ENCODE measurements at places on chromosomes 16 and 17.

DNA sequence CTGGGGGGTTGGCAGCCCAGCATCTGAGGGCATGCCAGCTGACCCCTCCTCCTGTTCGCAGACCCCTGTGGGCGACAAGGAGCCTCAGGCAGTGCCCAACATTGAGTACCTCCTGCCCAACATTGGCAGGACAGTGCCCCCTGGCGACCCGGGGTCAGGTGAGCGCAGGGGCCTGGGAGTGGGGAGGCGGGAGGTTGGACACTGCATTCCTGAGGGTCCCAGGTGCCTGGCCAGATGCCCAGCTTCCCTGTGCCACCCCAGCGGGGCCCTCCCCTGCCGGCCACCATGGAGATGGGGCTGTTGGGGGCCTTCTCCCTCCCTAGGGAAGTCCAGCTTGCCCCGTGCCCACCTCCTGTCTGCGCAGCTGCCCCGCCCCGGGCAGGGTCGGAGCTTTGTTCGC lies 70.1 kb downstream of the ARHGAP23 start:
- no peak for DNase-seq

- DNase-seq = no peak
These were observed 943 bp downstream of the CNTROB start for GRCh38 chr17:7932949-7933348.

- DNase-seq = no peak
These were observed 146.5 kb upstream of the PLCG2 start for GRCh38 chr16:81632392-81633146.

DNA sequence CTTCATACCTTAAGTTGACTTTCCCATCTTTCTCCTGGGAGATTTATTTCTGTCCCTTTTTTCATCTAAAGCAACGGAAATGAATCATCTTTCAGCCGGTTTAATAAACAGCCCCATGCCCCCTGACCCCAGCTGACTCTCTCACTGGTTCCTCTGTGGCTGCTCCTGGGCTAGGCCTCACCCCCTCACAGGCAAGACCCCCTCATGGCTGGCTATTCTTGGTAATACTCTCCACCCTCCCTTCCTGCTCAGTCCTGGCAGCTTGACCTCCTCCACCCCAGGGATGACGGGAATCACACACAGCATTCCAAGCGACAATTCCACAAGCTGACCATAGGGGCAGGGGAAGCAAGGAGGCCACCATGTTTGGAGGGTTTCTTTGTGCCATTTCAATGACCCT lies 1.5 kb upstream of the ADAP2 start:
- no peak for DNase-seq

DNA sequence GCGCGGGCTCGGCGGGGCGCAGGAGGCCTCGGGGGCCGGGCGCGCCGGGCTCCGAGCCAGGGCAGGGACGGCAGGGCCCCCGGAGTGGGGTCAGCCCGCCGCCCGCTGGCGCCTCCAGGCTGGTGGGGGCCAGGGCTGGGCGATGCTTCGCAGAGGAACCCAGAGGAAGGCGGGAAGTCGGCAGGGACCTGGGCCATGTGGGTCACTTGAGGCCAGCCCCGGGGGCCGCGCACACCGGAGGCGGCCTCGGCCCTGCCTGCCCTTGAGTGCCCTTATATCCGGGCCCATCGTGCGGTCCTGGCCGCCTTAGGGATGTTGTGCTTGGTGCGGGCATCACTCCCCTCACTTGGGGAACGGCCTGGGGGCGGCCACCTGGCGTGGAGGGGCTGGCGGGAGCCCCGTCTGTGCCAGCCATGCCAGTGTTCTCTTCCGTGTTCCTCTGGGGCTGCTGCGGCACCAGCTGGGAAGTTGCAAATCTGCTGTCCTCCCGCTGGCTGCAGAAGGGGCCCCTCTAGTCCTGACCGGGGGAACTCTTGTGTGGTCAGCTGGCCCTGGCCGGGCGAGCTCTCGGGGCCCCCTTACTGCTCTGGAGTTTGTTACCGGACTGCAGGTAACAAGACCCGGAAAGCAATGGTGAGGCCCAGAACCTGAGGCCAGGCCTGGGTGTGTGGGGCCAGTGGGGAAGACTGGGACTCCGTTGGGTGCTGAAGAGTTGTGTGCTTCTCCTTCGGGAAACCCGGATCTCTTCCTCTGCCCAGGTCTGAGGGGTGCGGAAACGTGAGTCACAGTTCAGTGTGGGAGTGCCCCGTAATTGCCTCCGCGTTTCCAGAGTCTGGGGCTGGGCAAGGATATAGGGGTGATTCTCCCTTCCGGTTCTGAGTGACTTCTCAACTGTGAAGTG lies 849 bp downstream of the CAPN15 start:
- DNase-seq = no peak

GRCh38 chr16:78325468-78326352 lies 226.3 kb downstream of the WWOX start:
- peak; percentile 54 for DNase-seq

DNA sequence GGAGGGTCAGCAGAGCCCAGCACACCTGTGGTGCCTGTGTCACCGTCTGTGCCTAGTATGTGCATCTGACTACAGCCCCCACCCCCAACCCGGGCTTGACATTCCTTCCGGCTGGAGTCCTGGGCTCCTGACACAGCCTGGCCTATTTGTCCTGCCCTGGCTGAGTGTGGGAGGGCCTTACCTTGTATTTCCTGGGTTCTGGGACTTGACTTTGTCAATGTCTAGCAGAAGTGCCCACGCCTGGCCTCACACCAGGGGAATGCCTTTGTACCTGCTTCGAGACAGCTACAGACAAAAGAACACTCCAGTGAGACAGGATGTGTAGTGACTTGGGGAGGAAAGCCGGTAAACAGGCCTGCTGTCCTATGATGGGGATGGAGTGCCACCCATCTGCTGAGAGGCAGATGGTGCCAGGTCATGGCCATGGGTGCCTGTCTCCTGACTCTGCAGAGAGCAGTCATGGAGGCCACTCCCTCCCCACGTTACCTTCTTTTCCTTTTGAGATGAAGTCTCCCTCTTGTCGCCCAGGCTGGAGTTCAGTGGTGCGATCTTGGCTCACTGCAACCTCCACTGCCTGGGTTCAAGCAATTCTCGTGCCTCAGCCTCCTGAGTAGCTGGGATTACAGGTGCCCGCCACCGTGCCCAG lies 42.8 kb downstream of the TNFRSF13B start:
- DNase-seq = no peak

DNA sequence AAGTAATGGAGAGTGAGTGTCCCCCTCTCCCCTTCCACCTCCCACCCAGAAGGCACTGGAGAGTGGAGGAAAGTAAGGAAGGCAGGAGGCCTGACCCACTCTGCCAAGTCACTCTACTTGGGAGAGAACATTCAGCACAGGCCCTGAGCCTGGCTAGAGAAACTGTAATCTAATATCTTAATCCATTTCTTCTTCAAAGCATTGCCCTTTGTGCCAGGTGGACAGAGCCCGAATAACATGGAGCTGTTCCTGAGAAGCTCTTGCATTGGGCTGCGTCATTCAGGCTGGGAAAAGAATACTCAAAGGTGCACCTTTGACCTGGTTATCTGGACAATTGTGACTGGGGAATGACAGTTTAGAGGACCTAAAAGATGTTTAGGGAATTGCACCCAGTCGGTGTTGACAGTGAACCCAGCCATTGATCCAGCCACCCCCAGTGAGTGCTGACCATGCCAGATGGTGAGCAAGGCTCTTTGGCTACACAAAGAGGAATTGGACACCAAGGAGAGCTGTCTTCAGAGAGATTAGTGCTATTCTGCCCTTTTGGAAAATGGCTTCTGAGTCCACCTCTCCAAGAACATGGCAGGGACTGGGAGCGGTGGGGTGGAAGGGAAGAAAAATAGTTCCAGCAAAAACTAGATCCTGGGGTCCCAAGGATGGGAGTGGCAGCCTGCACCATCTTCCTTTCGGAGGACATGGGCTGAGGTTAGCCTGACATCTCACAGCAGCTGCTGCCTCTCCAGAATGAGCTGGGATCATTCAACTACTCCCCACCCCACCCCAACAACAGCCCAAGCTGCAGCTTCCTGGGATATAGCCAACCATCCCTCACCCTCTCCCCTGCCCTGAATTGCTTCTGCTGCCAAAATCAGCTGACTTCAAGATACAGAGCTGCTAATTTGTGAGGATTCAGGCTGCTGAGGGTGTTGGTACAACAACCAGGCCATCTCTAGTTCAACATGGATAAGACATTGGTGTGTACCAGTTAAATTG lies 11.6 kb upstream of the NOG start:
- DNase-seq = no peak

GRCh38 chr17:42814633-42815399 lies 9.3 kb downstream of the BECN1 start:
- DNase-seq = peak; percentile 29

- DNase-seq = no peak
These were observed 61.6 kb downstream of the MRTFB start for GRCh38 chr16:14132696-14133048.

GRCh38 chr16:60748366-60748765 lies 1287.9 kb downstream of the CDH8 start:
- DNase-seq = no peak

GRCh38 chr17:80724775-80725266 lies 180.2 kb downstream of the RPTOR start:
- no peak for DNase-seq

DNA sequence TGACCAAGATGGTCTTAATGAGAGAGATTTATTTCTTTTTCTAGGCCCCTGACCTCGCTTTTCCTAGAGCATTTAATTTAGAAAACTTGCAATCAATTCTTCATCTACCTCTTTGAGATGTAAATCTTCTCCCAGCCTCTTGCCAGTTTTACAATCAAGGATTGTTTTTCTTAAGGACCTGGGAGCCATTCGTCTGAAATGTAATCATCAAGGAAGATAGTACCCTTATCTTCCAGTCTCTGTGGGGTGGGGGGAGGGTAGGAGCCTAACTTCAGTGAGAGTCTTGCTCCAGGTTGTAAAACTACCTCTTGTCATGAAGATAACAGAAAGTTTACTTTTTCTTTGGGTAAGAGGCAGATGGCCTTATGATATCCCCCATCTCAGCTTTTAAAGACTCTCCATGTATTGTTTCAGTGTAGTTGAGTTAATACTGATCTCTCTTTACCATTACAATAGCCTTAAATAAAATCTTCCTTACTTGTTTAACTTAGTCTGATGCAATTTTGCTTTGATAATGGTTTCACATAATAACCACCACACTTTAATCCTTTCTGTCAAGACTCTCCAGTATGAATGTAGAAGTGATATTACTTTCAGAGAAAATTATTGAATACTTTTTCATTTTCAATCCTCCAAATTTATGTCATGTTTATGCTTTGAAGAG lies 110.2 kb upstream of the CPHXL start:
- no peak for DNase-seq

GRCh38 chr16:11692651-11693050 lies 24.4 kb downstream of the SNN start:
- no peak for DNase-seq

GRCh38 chr17:19292377-19292711 lies 55.2 kb downstream of the EPN2 start:
- no peak for DNase-seq

DNA sequence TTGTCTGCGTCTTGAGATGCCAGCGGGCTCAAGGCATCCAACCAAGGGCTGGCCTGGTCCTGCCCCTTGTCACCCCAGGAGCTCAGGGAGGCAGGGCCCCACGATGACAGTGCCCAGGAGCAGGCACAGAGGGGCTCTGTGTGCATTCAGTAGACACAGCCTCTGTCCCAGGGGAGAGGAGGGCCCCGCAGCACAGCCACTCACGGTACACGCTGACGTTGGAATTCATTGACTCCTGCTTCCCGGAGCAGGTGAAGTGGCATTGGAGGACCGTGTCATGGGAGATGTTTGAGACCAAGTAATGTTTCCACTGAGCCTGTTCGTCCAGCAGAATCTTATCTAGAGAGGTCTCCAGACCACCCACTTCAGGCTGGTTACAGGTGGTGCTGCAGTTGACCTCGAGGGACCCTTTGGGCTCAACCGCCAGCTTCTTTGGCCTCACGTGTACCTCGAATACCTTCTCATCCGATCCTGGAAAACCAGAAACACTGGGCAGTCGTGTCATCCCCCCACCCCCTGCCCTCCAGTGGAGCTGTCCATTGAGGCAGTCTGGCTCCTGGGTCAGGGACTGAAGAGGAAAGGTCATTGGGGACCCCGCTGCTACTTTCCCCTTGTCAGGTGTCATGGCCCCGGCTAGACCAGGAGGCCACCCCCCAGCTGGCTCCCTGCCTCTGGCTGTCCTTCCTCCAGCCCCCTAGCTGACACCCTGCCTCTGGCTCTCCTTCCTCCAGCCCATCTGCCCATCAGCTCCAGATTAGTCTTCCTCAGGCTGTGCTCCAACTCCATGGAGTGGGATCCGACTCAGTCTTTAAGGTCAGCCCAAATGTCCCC lies 7.0 kb downstream of the PRR29 start:
- DNase-seq = no peak

DNA sequence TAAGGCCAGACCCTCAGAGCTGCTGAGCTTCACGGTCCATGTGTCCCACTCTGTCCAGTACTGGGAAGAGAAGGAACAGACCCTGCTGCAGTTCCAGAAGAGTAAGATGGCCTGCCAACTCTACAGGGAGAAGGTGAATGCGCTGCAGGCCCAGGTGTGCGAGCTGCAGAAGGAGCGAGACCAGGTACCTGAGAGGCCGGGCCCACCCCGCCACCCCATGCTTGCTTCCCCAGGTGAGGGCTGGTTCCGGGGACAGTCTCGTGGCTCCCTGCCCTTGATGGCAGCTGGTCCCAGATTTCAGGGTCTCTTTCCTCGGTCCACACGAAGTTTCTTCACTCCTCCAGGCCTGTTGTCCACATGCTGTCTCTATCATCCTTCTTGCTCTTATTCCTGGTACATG lies 20.9 kb downstream of the CARD14 start:
- DNase-seq = no peak

DNA sequence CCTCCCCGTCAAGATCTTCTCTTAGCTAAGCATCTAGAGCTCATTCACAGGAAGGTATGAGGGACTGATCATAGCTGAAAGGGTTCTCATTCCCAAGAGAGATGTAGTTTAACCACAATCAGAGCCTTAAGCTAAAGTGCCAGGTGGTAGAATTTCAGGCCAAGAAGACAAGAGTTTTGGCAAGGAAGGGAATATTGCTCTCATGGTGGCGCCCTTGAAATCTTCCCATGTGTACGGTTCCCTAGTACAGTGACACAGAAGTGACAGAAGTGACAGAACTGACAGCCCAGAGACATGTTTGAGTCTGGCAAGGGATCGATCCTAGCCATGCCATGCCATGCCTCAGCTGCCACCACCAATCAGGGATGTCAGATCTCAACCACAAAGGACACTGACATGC lies 2.5 kb downstream of the GRIN2C start:
- no peak for DNase-seq

DNA sequence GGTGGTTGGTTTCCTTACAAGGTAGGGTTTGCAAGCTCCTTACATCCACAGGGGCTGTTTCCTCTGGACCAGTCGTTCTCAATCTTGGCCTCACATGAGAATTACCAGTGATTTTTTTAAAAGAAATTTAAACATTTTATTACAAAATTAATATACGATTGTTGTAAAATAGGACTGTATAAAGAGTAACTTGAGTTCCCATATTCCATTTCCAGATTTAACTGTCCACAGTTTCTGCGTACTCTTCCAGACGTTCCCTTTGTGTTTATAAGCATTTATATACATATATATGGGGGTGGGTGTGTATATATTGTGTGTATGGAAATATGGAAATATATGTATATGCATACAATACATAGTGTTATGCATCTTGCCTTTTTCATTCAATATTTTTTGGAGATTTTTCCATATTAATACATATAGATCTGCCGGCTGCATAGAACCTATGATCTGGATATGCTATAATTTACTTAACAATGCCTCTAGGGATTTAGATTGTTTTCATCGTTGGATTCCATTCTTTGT lies 31.5 kb downstream of the HLF start:
- no peak for DNase-seq

GRCh38 chr16:57386381-57386951 lies 14.2 kb downstream of the CX3CL1 start:
- no peak for DNase-seq

GRCh38 chr16:57938936-57939871 lies 31.7 kb downstream of the CNGB1 start:
- DNase-seq = no peak

Measured in NCI-H2227 treated with DMSO at 0.1 percent for 48 hours (cell line).